ENCODE measurements at places on chromosomes 12 and 14.

DNA sequence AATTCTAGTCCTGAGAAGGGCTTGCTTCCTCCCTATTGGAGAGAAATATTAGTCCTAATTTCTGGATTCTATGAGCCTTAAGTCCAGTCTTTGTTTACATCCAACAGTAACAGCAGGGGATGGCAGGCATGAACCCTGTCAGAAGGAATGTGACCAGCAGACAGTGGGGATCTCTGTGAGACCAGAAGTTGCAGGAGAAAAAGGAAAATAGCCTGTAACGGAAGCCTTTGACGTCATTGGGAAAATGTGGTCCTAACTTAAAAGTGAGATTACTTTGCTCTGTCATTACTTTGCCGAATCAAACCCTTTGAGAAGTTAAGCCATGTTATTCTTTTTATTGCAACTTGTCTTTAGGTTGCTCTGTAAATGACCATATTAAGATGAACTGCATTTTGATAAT, 218.2 kb upstream of the PRICKLE1 start:
- DNase-seq = no peak

DNA sequence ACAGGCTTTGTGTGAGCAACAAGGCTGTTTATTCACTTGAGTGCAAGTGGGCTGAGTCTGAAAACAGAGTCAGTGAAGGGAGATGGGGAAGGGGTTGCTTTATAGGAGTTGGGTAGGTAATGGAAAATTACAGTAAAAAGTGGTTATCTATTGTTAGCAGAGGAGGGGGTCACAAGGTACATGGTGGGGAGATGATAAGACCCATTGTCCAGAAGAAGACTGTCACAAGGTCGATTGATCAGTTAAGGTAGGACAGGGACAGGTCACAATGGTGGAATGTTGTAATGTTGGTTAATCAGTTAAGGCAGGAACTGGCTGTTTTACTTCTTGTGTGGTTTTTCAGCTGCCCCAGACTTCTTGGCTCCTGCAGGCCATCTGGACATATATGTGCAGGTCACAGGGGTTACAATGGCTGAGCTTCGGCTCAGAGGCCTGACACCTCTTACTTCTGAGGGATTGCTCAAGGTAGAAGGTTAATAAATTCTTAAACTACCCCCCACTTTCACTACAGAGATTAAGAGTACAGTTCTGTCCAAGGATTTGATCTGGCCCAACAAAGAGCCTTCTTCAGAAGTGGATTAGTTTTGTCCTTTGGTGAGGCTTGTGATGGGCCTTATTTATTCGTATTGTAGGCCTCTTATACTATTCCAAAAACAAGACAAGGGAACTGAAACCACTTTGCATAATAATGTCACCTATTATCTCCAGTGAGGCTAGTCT, 13.8 kb upstream of the DHRS4 start:
- DNase-seq = no peak

DNA sequence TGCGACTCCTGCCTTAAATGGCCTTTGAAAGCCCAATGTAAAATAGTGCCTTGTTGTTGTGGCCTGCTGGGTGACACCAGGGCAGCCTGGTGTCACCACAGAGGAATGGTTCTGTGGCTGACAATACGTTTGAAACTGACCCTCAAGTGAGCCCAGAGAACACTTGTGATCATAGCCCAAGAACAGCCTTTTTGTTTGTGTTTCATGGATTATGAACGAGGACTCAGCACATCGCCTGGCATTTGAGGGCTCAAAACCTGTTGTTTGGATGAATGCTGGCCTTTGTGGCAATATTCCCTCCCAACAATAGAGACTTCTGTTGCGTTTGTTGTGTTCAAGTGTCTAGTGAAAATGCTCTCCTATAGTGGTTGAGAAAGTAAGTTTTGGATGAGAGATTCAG, 48.5 kb downstream of the TSPAN9 start:
- no peak for DNase-seq

DNA sequence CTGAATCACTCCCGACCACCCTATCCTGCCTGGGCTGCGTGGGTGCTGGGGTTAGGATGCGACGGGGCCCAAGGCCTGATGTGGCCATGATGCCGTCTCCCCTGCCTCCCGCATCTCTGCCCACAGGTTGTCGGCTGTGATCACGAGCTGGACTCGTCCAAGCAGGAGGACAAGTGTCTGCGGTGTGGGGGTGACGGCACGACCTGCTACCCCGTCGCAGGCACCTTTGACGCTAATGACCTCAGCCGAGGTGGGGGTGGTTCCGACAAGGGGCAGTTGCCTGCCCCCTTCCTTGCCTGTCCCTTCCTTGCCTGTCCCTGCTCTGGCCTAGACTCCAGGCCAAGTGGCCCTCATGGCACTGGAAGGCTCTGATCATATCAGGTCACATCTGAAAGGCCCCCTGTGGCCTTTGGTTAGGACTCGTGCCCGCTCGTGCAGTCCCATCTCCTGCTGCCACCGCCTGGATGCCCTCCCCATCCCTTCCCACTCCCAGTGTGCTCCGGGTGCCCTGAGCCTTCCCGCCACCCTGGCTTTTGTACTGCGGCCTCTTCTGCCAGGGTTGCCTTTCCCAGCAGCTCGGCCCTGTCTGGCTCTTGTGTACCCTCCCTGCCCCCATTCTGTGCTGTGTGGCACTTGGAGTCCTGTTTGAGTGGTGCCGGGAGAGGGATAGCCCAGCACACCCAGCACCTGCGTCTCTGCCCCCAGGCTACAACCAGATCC, 13.6 kb downstream of the PAPLN start:
- no peak for DNase-seq

DNA sequence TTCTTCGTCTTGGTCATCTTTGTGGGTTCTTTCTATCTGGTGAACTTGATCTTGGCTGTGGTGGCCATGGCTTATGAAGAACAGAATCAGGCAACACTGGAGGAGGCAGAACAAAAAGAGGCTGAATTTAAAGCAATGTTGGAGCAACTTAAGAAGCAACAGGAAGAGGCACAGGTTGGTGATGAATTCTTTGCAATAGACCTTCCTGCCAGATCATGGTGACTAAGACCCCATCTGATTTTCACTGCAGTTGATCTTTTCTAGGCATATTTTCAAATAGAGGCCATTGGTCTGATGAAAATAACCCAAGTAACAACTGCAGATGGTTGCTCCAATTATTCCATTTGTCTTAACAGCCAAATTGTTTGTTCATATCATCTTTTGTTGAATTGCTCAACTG, 114.4 kb downstream of the SCN8A start:
- DNase-seq = no peak

GRCh38 chr12:51341251-51342007, 5.0 kb downstream of the CELA1 start:
- DNase-seq = peak; percentile 64

DNA sequence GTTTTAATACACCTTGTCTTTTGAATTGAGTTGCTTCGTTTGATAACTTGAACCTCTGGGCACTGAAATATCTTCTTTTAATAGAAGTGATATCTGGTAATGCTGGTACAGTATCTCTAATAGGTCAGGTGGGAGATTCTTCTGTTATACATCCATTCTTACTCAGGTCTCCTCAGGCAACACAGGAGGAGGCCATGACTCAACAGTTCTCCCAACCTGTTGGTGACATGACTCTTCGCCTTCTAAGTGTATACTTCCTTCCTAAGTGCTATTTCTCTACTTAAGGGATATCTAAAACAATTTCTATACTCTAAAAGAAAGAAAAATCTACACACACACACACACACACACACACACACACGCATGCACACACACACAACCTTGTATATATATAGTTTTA, 509.1 kb downstream of the PCNX1 start:
- DNase-seq = no peak

DNA sequence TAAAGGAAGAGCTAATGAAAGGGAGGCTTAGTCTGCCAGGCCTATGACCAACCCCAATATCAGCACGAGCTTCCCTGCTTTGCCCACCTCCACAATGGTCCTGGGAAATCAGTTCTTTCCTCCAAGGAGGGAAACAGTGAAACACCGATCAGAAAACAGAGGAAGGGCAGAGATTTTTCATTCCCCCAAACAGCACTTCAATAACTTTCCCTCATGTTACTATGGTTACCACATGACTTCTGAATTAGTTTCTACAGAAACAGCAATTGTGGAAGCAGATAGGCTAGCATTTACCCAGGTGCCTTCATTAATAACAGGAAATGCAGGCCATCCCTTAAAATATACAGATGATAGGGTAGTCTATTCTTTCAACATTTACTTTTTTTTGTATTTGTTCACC, 35.9 kb downstream of the TRIM9 start:
- DNase-seq = no peak

- no peak for DNase-seq
These were observed 42.1 kb downstream of the SEC23A start for GRCh38 chr14:39060818-39061437.

- no peak for DNase-seq
These were observed 101.2 kb downstream of the NINJ2 start for GRCh38 chr12:561908-562593.

- DNase-seq = no peak
These were observed 160.1 kb downstream of the EPS8 start for GRCh38 chr12:15629108-15629507.

- DNase-seq = no peak
These were observed 326.1 kb downstream of the DAD1 start for GRCh38 chr14:22262881-22263280.

DNA sequence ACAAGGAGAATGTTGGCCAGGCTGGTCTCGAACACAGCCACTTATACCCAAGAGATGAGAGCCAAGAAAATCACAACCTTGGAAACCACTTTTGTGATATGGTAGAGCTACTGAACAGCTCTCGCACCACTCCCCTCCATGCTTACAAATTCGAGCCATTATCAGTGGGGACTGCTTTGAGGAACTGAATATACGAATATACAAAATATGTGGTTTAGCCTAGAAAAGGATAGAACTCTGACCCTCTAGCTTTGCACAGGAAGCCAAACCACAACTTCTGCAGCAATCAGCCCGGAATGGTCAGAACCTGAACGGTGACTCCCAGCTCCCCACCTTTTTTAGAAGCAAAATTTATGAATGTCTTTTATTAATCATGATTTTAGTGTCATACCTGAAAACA, 129.8 kb upstream of the TMEM132C start:
- no peak for DNase-seq

DNA sequence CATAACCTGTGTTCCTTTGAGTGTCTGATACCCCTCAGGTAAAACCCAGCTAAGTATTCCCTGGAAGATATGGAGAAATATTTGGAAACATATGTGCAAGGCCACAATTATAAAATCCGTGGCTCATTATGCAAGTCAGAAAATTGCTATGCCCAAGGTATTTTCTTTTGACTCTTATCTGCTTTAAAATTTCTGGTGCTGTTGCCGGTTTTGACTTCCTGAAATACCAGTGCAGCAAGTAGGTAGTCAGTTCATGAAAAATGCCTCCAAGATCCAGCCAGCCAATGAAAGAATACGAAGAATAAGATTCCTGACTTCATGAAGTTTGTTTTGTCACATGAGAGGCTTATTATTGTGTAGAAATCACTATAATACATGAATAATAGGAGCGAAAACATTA, 20.2 kb upstream of the FUT8 start:
- DNase-seq = no peak

GRCh38 chr14:70473825-70474224, 21.9 kb downstream of the ADAM21 start:
- DNase-seq = no peak

- DNase-seq = no peak
These were observed 223.0 kb downstream of the DUSP6 start for GRCh38 chr12:89129167-89129870.

DNA sequence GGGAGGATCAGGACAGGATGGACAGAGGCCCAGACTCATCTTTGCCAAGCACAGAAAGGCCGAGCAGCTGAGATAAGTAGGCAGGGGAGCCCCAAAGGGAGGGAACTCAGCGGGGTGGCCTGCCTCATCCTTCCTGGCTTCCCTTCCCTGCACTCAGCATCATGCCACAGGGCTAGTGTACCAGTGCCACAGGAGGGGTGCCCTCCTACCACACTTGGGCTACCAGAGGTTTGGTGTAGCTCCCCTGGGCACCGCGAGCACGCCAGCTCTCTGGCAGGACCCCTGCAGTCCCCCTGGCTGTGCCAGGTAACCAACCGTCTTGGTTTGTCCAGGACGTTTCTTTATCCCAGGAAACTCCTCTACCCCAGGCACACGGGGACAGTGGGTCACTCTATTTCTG, 123.5 kb downstream of the ESRRB start:
- DNase-seq = no peak

All from WERI-Rb-1 (cell line).